ENCODE measurements at places on chromosomes 6 and 20.

DNA sequence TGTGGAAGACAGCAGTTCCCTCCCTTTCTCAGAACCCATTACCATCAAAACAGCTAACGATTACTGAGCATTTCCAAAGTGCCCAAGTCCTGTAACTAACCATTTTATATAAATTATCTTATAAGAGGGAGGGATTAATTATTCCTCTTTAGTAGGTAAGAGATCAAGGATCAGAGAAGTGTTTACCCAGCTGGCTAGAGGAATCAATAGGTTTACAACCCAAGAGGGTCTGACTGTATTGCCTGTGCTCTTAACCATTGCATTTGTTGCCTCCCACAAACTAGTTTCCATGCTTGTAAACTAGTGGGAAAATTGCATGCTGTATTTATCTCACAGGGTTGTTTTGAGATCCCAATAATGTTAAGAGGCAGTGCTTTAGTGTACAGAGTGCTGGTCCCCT is 3.7 kb upstream of the DBNDD2 start:
- DNase-seq: no peak

- DNase-seq: no peak
Measured at GRCh38 chr6:16855460-16855859, 94.2 kb upstream of the ATXN1 start.

GRCh38 chr6:43290339-43290904 is 7.6 kb upstream of the SLC22A7 start:
- no peak for DNase-seq

- DNase-seq: no peak
Measured at GRCh38 chr20:36214684-36215256, 21.5 kb upstream of the AAR2 start.

DNA sequence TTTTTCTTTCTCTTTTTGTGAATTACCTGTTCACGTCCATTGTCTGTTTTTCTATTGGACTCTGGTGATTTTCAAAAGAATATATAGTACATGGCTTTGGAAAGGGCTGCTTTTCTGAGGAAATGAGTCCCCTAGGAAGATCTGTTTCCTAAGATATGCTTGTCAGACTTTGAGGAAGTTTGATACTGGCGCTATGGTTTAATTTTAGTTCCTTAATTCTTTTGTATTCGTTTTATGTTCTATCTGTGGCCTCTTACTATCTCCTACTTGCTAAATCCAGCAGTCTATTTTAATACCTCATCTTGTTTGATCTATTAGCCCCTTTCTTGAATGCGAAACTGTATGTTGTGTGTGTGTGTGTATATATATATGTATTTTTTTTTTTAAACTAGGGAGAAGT is 101.9 kb downstream of the LIN28B start:
- DNase-seq: no peak

DNA sequence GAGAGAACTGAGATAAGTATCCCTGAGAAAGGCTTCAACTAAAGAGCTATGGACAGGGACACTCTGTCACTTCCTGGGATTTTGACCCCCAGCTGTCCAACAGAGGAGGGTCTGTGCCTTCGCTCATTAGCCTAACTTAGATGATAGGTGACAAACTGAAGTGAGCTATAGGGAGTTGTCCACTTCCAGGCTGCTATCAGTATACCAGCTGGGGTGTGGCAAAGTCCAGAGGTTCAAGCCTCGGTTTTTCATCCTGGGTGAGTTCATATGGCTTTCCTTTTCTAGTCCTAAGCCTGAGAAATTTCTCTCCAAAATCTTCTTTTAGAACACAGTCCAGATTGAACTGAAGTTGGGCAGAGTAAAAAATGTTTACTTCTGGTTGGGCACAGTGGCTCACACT is 5.9 kb upstream of the PAQR8 start:
- no peak for DNase-seq

DNA sequence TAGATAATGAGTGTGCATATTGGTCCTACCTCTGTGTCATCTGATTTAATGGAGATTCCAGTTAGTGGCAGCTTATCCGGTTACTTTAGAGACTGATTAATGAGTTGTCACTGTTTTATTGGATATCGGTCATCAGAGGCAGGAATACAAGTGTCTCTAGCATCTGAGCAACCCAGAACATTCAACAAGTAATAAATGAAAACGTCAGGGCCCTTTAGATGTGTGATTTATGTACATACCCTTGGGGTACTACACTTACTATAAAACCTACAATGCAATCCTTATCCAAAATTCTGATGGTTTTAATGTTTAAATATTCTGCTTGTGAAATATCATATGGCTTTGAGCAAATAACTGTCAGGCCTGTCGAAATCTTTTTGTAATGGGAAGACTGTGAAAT is 1117.9 kb upstream of the FLRT3 start:
- no peak for DNase-seq

- DNase-seq: no peak
Measured at GRCh38 chr6:162173466-162173865, 554.1 kb downstream of the PRKN start.

DNA sequence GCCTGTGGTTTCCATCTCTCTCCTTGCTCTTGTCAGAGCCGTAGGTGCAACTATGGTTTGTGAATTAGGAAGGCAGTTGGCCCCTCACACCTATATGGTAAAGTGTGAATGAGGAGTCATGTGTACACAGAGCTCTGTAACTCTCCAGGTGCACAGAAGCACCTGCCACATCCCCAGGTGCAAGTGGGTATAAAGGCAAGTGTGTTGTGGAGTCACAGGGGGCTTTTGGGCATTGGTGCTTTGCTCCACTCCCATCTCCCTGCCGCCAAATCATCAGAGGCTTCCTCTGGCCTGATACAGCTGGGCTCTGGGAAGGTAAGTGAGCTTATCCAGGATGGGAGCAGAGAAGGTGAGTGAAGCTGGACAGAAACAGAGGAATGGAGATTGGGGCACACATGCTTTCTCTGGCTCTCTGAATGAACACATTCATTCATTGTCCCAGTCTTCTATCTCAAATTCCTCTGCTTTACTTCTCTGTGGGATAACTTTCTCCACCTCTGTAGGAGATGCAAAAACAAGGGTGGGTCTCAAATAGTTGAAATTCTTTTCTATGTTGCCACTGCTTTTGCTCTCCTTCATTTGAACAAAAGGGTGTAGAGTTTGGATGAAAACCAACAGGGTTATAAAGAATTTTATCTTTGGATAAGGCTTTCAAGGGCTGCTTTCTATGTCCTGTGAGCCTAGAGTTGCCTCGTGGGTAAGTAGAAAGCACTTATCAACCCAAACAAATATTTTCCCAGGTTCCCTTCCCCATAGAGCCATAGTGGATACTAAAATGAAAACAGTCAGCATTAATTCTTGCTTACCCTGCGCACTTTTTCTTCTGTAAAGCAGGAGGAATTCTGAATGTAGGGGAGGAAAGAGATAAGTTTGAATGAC is 45.0 kb upstream of the RIPOR2 start:
- DNase-seq: no peak

- no peak for DNase-seq
Measured at GRCh38 chr6:81747327-81747726, 5.2 kb downstream of the TENT5A start.

GRCh38 chr6:166341977-166342348 is 382 bp downstream of the SFT2D1 start:
- no peak for DNase-seq
